Astrocyte of the spinal cord (primary cell): ENCODE measurements at places on chromosomes 1 and 21.
A peak's percentile ranks its signal among the peaks of the same experiment; 100 is the strongest.

DNA sequence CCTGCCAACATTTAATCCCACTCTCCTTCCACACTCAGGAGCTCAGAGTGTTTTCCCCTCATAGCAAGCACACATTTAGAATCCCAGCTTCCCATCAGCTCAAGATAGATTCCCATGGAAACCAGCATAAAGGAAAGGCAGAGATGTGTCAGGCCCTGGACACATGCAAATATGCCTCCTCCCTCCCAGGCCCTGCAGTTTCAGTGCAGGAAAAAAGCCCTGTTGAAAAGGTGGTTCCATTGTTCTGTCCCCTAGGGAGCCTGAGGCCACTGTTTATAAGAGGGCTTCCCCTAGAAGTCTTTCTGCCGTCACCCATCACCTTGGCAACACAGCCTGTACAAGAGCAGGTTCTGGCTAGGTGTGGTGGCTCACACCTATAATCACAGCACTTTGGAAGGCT, 3.6 kb downstream of the CACNA1S start:
- no peak for DNase-seq

DNA sequence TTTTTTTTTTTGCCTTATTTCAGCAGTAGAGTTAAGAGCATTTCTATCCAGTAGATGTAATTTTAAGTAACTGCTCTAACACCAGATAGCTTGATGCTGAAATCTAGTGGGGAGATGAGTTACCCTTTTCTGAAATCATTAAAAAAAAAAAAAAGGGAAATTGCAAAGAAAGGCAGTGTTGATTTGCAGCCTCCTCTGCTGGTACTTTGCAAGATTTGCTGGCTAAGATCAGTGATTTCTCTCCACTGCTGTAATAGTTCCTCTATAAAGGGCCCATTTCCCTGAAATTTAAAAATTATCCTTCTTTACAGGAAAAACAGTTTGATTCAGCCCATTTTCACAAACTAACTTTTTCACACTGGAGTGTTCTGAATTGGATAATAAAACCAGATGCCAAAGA, 120.6 kb downstream of the PTBP2 start:
- DNase-seq: no peak

DNA sequence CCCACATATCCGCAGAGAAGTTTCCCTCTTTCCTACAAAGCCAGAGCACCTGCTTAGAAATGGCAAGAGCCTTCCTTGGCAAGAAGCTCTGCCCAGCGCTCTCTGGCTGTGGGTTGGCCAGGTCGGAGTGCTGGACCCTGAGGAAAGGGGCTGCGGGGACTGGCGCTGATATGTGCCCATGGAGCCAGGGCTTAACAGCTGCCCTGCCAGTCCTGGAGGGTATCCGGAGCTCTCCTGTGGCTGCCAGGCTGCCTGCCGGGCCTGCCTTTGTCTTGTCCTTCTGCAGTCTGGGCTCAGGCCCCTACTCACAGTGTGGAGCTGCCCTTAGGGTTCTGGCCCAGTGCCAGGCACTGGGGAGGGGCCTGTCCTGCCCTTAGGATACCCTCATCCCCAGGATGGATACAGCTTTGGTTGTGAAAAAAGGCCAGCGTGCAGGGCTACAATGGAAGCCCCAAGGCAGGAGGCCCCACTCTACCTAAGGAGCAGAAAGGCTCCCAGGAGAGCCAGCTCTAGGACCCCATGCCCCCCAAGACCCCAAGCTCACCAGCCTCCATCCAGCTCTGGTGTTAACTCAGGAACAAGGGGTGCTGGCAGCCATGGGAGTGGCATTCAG, 43.4 kb downstream of the KIAA1614 start:
- no peak for DNase-seq

- DNase-seq: no peak
These were observed 150.4 kb upstream of the NEGR1 start for GRCh38 chr1:72432645-72433267.

GRCh38 chr1:170146720-170147263, 1.0 kb downstream of the NTMT2 start:
- DNase-seq: peak; percentile 19

DNA sequence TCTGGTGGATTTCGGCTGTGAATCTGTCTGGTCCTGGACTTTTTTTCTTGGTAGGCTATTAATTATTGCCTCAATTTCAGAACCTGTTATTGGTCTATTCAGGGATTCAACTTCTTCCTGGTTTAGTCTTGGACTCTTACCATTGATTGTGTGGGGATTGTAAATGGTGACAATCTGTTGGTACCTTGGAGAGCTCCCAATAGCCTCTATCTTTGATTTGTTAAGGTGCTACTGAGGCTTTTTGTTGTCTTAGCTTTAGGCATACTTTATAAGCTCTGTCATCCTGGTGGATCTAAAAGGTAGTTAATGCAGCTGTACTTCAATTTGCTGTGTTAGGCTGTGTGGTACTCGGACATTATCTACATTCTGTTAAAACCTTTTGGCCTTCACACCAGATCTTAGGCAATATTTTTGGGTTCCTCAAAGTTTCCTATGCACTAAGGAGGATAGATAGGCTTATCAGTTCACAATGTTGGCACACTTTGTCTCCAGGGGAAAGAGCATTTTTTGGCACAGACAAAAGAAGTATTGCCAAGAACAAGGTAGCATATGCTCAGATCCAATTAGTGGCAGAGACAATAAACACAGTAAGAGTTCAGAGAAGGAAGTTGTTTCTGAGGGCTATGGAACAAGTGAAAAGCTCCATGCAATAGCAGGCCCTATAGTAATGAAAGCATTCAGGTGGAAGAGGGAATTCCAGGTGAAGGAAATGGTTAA, 230.4 kb downstream of the PDE4B start:
- DNase-seq: peak; percentile 26

GRCh38 chr1:235725434-235725833, 75.8 kb upstream of the GNG4 start:
- DNase-seq: no peak
